Activated CD8-positive, alpha-beta memory T cell treated with anti-CD3 and anti-CD28 coated beads for 1 hour (primary cell): ENCODE measurements at places on chromosomes 7 and 10.

GRCh38 chr7:94314413-94315410, 80.0 kb upstream of the COL1A2 start:
- DNase-seq: no peak

DNA sequence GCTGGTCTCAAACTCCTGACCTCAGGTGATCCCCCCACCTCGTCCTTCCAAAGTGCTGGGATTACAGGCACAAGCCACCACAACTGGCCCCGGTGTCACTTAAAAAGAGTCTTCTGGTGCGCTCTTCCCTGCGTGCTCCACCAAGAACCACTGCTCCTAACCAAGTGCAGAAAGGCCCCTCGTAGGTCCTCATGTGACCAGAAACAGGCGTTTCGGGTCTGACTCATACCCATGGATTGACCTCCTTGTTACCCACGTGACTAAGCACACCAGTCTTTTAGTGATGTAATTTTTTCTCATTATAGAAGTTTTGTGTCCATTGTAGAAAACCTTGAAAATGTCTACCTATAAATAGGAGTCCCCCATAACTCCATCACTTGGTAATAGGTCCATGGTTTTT, 13.9 kb downstream of the FKBP6 start:
- no peak for DNase-seq

- DNase-seq: no peak
These were observed 8.3 kb downstream of the ANXA7 start for GRCh38 chr10:73405556-73405955.

- no peak for DNase-seq
These were observed 48.8 kb upstream of the SMNDC1 start for GRCh38 chr10:110353244-110354119.

DNA sequence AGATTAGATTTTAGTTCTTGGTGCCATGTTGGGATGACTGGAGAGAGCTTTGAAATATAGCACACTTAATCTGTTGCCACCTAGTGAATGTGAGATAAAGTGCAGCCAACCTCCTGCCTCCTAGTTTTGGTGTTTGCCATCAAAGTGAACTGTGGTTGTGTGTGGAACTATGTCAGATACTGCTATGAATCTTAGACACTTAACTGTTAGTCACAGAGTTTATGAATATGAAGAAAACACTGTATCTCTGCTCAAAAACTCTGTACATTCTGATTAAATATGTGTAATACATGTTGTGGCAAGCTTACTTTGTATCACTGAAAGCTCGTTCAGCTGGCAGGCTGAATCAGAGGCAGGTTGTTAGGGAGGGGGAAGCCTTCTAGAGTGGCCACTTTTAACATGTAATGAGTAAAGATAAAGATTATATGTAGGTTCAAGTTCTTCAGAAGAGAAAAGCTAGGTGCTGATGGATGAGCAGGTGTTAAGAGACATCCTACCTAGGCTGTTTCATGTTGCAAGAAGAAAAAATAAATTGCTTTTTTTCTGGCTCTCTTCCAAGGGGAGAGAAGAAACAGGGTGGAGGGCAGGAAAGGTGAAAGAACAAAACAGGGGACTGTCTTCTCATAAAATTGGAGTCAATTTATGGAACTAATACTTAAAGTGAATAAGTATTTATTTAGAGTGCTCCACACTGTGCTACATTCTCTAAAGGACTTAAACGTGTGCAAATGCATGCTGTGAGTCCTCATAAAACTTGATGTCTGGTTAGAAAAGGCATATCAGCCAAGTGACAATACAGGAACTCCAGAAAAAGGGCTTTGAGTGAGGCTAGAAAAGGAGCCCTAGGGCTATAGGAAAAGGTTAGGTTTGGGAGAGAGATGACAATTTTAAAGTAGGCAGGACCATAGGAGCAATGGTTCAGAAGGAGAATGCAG, 14.1 kb upstream of the LAMB1 start:
- no peak for DNase-seq

GRCh38 chr10:26336979-26337378, 101.2 kb upstream of the APBB1IP start:
- no peak for DNase-seq

- no peak for DNase-seq
These were observed 223.6 kb downstream of the MDFIC start for GRCh38 chr7:115145512-115145911.

DNA sequence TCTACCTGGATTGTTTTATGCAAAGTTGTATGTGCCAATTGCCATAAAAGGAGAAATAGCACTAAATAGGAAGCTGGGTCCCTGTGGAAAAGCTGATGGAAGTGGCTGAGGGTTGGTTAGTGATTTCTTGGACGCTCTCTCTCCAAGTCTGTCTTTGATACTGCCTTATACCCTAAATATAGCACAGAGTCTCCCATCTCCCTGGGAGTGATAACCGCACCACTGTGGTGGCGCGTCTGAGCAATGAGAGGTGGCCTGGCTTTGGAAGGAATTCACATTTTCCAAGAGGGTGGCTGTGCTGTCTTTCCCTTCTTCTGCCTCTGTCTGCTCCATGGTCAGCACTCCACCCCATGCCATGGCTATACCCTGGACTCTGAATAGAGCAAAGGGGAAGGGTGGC, 31.2 kb downstream of the STMP1 start:
- DNase-seq: no peak

GRCh38 chr10:70963271-70963670, 74.9 kb upstream of the PCBD1 start:
- no peak for DNase-seq

GRCh38 chr7:86643561-86644281, at the start of gene GRM3:
GRM3 (plus strand) TSS chr7:86643909; CDS start chr7:86765146, 121,237 bp downstream.
- DNase-seq: no peak
